ENCODE measurements at places on chromosomes 5 and 9. TPM values are rescaled to one million over a fixed set of nuclear protein-coding genes. Genes with fewer than 3 reads are reported as not detected.

The NPR3 gene
- 15.3 TPM for total RNA-seq

The STC2 gene
- 37.3 TPM for total RNA-seq

The GAS1 gene
- total RNA-seq, result 0.10 TPM

The LPAR1 gene
- 23.3 TPM for total RNA-seq

The GPBP1 gene
- total RNA-seq, result 38.2 TPM

All from A549 treated with Hydrocortisone at 1 μM for 4 hours (cell line).